Esophagus mucosa (tissue), 1 donor: ENCODE measurements at places on chromosomes 2 and 18. TPM values are rescaled to one million over a fixed set of nuclear protein-coding genes. Genes with fewer than 3 reads are reported as not detected.

Gene KCNE4
- total RNA-seq = 0.12 TPM

Gene STON1
- 2.4 TPM for total RNA-seq

Gene KLHL41
- total RNA-seq = 0.40 TPM

Gene FSIP2
- total RNA-seq = 0.24 TPM
